Stimulated activated CD4-positive, alpha-beta T cell treated with anti-CD3 and anti-CD28 coated beads, TNF-alpha, amount 100 ng/mL, for 4 hours (primary cell): ENCODE measurements at places on chromosomes 2 and 18.

DNA sequence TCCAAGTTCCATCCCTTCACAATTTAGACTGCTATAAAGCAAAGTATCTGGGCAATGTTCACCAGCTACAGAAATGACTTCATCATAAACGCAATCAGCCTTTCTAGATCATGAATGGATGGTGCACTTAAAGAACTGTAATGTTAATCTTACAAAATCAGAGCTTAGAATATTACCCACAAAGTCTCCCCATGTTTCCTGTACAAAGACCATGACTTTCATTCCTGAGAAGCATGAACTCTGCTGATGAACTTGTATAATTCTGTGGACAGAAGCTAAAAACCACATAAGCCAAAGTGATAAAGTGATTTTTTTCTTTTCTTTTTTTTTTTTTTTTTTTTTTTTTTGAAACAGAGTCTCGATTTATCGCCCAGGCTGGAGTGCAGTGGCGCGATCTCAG lies 53.3 kb downstream of the C1D start:
- DNase-seq = no peak

DNA sequence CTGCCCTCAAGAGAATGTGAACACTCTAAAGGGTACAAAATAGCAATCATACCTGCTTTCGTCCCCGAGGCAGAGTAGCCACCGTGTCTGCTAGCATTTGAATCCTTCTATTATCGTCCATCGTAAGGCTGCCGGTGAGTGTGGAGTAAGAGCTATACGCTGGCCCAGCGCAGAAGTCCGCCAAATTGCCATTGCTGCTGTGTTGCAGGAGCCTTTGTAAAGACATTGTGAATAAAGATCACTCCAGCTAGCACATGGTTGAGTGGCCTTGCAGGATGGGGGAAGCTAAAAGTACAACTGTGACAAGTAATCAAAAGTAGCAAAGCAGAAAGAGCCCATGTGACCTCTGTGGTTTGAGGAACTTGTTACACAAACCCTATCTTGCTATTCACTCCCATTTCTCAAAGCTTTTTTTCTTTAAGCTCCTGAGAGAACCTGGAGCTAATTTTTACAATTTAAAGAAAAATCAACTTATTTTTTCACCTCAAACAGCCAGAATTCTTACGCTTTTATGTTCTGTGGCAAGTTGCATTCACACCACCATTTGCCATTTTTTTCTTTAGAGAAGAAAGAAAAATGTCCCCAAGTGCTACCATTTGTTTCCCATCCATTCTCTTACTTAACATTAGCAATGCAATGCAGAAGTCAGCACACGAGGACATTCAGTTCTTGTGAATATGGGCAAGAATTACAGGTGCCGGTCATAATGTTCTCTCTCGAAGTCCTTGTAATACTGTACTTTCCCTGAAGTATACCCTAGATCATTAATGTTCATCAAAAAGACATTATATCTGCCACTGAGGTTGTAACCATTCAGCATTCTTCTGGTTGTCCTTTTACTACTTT lies at the start of gene CYTIP:
Gene CYTIP (minus strand): TSS at position 295 of the 846 bp plus-strand sequence. CDS start 69 bp downstream, at position 226.
- DNase-seq = no peak

GRCh38 chr2:145569108-145569507 lies 1049.2 kb upstream of the ZEB2 start:
- DNase-seq = no peak

DNA sequence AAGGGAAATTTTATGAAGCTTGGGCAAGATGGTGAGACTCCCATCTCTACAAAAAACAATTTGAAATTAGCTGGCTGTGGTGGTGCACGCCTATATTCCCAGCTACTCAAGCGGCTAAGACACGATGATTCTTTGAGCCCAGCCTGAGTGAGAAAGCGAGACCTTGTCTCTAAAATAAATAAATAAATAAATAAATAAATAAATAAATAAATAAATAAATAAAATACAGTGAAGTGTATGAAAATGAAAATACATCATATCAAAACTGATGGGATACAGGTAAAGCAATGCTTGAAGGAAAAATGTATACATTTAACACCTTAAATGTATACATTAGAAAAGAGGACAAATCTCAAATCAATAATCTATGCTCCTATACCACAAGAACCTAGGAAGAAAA lies 15.7 kb downstream of the EXOC6B start:
- DNase-seq = no peak

GRCh38 chr18:60134806-60135205 lies 235.0 kb downstream of the PMAIP1 start:
- DNase-seq = no peak

DNA sequence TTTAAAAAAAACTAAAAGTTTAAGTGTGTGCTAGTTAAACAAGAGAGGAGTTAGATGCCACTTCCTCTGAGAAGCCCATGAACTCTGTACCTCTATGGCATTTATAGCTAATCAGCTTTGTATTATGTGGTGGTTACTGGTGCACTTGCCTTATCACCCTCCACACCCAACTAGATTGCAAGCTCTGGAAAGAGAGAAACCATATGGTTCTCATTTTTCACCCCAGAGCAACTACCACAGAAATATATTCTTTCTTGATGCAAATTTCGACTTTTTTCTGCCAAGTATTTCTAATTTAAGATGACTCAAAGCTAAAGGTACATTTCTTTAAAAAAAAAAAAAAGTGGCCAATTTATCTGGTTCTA lies 24.2 kb downstream of the RAPH1 start:
- DNase-seq = no peak

DNA sequence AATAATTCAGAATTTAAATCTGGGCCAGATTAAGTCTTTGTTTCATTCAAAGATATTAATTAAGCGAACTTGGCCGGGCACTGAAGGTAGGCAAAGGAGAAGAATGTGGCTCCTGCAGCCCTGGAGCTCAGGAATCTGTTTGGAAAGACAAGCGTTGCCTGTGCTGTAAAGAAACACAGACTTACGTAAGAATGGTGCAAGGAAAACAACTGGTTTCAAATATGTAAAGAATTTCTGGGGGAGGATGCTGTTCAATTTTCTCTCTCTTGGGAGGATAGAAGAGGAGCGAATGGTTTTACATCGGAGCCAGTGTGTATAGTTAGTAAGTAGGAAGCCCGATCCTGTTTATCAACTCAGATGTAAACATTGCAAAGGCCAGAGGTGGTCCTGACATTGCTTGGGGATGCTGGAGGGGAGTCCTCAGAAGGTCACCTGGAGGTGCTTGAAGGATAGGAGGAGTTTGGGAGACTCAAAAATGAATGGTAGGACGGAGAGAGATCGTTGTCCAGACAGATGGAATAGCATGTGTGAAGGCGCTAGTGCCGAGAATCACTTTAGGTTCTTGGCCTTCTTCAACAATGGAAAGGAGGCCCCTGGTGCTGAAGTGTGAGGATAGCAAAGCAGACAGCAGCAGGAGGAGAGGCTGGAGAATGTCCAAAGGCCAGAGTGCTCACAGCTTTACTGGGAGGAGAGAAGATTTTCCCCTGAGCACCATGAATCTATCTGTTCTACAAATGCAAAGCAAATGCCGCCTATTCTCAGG lies 456.1 kb downstream of the LPIN1 start:
- no peak for DNase-seq

GRCh38 chr2:52884761-52885352 lies 882.7 kb upstream of the CHAC2 start:
- DNase-seq = no peak

GRCh38 chr2:230356084-230356483 lies 29.1 kb downstream of the SP140L start:
- DNase-seq = no peak

GRCh38 chr2:58042486-58042970 lies 4.1 kb upstream of the VRK2 start:
- no peak for DNase-seq

DNA sequence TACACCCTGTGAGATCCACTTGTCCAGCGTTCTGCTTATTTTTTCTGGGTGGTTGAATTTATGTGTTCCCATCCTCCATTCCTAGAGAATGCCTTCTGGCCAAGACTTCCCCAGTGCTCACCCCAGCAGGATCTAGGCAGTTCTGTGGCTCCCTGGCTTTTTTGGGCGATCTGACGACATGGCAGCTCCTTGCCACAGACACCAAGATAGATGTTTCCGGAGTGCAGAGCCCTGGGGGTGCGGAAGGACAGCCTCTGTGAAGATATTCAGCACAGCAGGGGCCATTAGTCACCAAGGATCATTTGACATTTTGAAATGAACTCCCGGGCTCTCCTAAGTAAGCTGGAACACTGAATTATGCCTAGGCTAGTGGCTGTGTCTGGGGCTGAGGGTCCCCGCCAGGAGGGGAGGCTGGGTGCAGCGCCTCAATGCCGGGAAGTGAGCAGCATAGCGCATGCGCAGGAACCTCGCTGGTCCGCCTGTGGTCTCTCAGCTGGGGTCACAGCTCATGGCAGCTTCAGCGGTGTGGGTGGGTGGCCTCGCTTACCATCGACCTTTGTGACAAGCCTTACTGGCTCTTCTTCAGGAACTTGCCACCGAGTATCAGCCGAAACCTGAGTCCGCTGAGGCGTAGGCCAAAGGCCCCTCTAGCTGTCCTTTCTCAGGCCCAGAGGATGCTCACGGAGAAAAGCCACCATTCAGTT lies 60.3 kb downstream of the MEX3C start:
- DNase-seq = no peak

DNA sequence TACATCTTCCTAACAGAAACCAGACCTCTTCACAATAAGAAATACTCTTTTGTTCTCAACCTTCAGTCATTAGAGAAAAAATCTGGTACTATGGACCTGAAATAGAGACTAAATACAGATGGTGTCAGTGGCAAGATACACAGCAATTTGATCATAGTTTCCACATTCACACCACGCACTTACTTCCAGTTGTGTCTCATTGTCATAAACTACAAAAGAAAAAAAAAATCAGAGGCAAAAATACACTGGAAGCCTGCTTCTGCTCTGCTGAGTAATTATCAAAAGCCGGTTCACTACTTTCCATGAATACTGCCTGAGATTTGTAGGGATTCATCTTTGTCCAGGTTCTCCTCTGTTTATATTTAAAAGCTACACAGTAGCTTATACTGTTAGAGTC lies 182.6 kb downstream of the PID1 start:
- DNase-seq = no peak

DNA sequence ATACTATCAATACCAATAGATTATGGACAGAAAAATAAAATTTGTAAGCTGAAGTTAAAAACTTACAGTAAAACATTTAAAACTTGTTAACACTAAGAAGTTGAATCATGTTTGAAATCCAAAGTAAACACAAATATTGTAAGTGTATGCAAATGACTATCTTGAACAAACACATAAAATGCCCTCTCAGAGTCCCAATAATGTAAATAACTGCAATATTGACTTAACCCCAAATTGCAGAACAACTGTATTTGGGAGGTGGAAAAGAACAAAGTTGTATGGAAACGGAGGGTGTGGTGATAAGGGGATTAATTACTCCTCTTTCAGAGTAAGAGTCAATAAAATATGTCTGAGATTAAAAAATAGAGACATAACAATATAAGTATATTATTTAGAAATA lies 140.0 kb upstream of the NOL4 start:
- no peak for DNase-seq

- no peak for DNase-seq
Observed at GRCh38 chr2:43075811-43076585, 150.4 kb downstream of the ZFP36L2 start.

DNA sequence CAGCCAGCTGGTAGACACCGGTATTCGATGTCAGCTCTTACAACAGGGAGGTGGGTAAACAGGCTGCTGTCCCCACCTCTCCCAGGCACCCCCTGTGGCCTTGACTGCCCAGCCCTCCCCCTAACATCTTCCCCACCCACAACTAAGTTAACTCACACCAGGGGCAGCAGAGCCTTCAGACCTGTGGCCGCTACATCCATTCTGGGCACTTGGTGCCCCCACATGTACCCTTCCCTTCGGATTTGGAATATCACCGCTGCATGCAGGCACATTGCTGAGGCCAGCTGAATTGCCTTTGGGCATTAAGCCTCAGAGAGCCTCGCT lies 130.3 kb downstream of the MYCN start:
- no peak for DNase-seq

DNA sequence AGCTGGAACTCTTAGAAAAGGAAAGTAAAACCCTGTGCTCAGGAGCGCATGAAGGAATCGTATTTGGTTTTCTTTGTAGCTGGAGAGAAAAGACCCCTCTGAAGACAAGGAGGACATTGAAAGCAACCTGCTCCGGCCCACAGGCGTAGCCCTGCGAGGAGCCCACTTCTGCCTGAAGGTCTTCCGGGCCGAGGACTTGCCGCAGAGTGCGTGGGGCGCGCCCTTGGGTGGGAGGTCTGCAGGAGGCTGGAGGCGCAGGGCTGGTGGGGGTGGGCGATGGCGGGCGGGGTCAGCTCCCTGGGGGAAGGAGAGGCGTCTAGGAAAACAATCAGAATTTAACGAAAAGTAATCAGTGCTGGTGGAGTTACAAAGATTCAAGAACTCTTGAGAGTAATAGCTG lies 72.8 kb downstream of the DYSF start:
- no peak for DNase-seq

- no peak for DNase-seq
Observed at GRCh38 chr2:223725494-223725893, 111.9 kb downstream of the AP1S3 start.

GRCh38 chr2:158103411-158104012 lies 1.8 kb downstream of the UPP2 start:
- no peak for DNase-seq

DNA sequence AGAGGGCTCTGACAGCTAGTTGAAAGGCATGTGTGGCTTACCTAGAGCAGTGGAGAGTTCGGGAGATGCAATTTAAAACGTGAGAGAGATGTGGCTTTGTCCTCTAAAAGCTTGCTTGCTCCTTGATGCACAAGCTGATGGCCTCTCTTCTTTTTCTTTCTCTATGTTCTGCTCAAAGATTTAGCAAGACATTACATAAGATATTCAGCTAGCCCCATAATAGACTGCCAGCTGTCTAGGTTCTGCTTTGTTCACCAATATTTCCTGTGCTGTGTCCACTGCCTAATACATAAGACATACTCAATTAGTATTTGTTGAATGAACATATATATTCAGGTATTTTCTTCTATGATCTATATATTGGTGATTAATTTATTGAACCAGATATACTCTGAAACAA lies 31.1 kb downstream of the SPATS2L start:
- no peak for DNase-seq

DNA sequence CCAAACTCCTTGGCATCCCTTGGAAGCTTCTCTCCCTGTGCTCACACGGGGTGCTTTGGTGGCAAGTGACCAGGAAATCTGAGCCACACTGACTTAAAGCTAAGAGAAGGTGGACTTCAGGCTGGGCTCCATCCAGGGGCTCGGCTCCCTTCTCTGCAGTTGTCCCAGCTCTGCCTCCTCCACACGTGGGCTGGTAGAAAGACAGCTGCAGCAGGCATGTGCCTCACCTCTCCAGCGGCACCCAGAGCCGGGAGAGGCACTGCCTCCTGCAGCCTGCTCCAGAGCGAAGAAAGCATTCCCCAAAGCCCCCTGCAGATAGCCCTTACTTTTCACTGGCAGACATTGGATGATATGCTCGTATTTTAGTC lies 11.3 kb downstream of the KCNF1 start:
- no peak for DNase-seq

- DNase-seq = no peak
Observed at GRCh38 chr18:8777846-8778245, 72.5 kb downstream of the MTCL1 start.

GRCh38 chr2:180334514-180334913 lies 327.4 kb upstream of the CWC22 start:
- DNase-seq = no peak
